ENCODE measurements at places on chromosomes 5 and 9.

DNA sequence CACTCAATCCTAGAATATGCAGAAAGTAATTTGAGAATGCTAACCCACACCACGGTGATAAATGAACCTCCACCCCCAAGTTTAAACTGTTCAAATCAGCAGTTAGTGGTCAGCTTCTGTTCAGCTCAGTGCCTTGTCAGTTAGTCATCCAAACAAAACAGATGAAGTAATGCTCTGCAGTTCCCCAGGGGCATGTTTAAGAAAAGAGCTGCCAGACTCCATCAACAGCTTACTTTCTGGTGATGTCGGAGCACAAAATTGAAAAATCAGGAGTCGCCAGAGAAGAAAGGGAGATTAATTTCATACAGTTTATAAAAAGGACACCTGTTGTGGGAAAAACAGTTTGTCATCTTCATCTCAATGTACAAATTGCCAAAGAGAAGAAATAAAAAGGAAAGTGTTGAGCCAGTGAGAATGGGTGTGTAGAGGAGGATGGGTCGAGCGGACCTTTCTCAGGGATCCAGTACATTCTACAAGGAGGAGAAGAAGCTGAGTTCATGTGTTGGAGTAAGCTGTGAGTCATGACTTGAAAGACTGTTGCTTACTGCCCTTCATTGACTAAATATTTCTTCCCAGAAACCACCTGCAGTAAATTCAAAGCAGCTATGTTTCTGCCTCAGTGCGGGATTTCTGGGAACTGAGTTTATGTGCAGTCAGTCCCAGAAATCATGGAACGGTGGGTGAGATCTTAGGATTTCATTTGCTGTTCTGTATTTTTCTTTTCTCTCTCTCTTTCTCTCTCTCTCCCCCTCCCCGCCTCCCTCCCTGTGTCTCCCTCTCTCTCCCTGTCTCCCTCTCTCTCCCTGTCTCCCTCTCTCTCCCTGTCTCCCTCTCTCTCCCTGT is 13.7 kb downstream of the TRIO start:
- no peak for DNase-seq

- no peak for DNase-seq
Measured at GRCh38 chr9:32371679-32372078, 12.8 kb upstream of the ACO1 start.

DNA sequence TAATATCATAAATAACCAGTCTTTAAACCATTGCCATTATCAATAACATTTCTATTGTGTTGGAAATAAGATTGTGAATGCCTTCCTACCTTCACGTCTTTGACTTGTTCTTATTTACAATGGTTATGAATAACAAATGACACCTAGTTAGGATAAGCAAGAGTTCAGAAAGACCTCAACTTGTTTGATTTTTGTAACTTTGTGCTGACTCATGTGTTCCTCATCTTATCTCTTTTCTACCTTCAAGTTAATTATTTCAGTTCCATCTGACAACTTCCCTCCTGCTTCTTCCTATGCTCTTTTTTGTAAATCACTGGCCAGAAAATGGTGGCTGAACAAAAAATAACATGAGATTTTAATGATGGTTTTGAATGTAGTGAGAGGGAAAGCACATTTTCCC is 538.5 kb upstream of the TUSC1 start:
- DNase-seq: no peak

DNA sequence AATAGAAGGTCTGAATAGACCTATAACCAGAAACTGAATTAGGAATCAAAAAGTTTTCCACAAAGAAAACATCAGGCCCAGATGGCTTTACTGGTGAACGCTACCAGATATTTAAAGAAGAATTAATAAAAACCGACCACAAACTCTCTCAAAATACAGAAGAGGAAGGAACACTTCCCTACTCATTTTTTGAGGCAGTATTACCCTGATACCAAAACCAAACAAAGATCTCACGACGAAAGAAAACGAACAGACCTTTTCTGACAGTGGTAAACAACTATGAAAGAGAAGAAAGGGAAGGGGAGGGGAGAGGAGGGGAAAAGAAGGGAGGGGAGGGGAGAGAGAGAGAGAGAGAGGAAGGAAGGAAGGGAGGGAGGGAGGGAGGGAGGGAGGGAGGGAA is 13.5 kb downstream of the B4GALT1 start:
- DNase-seq: no peak

DNA sequence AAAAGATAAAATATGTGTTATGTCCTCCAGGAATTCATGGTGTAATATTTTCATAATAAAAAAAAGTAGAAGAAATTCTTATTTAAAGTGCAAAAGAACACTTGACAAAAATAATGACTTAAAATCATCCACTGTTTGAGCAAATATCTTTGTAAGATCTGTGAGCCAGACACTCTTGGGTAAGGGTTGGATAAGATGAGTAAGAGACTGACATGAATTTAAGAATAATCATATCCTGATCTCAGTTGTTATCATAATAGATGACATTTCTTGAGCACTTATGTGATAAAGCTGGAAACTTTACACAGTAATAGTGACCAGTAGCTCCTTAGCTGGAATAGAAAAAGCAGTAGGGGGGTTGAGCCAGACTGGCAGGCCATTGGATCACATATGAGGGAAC is 40.0 kb upstream of the ADRB2 start:
- DNase-seq: no peak

Measured in nucleus accumbens (tissue), 56 donors.